ENCODE measurements at places on chromosomes 5 and 9.

- peak; percentile 81 for DNase-seq
These were observed at the start of the genes NLN and SGTB for GRCh38 chr5:65721720-65722574. TSS of gene NLN (plus strand) at chr5:65722205. CDS start at chr5:65722374, 169 bp downstream. TSS of gene SGTB (minus strand) at chr5:65722109. CDS start at chr5:65720807, 1,302 bp downstream.

GRCh38 chr5:7047511-7048261 lies 334.5 kb downstream of the TENT4A start:
- no peak for DNase-seq

- no peak for DNase-seq
These were observed 40.0 kb downstream of the NUDT12 start for GRCh38 chr5:103522586-103522985.

- no peak for DNase-seq
These were observed 28.6 kb downstream of the GFPT2 start for GRCh38 chr5:180324601-180324950.

DNA sequence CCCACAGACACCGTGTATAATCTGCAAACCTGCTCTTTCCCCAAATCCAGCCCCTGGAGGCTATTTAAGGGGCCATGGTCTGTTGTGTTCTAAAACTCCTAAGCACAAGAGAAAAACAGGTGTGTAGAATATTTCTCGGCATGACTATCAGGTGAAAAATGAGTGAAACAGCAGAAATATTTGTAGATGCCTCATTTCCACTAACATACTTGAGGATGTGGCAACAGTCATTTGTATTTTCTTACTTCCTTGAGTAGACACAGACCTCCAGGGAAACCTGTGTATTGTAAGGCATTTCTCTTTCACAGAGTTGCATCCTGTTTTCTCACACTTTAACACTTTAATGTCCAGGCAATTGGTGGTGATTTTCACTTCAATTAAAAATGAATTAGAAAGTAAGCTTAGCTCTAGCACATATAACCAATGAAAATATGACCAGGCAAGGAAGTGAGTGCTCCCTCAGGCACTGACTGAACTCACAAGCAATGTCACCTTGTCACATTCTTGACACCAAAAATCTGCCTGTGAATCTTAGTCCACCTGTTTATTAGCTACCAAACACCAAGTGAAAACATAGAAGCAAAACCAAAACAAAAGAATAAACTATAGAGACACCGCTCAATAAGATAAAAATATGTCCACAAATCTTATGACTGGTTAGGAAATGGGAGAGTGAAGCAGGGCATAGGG lies 64.4 kb downstream of the DIRAS2 start:
- no peak for DNase-seq

- DNase-seq = no peak
These were observed 137.0 kb downstream of the FER start for GRCh38 chr5:108884736-108885135.

Measured in activated T-helper 1 cell treated with Interleukin-2 at 50 U/mL for 16 hours (primary cell).